ENCODE measurements at places on chromosomes 3 and 15. TPM values are rescaled to one million over a fixed set of nuclear protein-coding genes. Genes with fewer than 3 reads are reported as not detected.

DNA sequence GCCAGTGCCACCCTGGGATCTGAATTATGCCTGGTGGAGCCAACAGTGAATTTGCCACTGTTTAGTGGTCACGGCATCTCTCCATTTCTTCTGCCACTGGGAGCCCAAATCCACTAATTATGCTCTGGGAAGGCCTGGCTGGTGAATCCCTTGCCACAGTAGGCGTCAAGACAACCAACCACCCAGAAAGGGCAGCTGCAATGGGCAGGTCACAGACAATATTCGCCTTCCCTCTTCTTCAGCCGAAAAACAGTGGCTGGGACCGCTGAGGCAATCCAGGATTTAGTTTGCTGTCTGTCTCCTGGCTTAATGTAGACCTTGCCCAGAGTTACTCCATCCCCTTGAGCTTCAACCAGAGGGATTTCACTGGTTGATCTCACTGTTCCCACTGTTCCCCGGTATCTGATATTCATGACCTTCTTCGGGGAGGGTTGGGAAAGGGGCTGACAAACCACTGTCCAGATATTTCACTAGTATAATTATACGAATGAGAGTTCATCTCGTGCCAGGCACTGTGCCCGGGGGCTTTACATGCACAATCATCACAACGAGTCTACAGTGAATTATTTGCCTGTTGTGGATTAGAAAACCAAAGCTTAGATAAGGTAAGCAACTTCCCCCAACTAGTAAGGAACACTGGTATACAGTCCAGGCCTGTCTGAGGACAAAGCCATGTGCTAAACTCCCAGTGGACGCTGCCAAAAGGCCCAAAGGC is 49.9 kb upstream of the RAB6B start:
- DNase-seq = no peak

DNA sequence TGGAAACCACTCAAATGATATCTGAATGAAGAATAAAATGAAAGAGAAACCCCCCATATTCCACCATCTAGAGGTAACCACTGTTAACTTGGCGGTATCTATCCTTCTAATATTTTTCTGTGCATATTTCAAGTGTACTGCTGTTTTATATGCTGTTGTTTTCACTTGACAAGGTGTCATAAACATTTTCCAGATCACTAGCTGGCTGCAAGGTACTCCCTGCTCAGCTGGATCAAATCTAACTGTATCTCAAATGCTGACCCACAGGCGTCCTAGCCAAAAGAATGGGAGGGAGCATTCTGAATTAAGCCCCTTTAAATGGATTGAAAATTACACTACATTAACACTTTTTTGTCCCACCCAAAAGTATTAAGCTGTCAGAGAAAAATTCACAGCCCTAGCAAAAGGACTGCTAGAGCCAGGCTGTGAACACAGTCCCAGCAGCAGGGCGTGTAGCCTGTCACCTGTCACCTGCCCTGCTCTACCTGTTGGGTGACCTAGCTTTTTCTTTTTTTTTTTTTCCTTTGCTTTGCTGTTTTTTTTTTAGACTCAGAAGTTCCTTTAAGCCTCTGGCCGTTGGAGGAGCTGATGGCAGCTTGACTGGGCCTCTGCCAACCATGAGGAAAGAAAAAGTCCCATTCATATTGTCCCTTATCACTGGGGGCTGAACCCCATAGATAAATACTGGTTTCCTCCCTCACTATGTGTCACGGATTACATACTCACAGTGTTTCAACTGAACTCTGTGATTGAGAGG is 93.7 kb upstream of the TSC22D2 start:
- no peak for DNase-seq

GRCh38 chr15:85504749-85505676 is 124.6 kb downstream of the AKAP13 start:
- peak; percentile 5 for DNase-seq

- DNase-seq = peak; percentile 28
Observed at GRCh38 chr3:65548848-65549625, 489.7 kb downstream of the MAGI1 start.

- no peak for DNase-seq
Observed at GRCh38 chr15:47513471-47513870, 203.8 kb upstream of the SEMA6D start.

DNA sequence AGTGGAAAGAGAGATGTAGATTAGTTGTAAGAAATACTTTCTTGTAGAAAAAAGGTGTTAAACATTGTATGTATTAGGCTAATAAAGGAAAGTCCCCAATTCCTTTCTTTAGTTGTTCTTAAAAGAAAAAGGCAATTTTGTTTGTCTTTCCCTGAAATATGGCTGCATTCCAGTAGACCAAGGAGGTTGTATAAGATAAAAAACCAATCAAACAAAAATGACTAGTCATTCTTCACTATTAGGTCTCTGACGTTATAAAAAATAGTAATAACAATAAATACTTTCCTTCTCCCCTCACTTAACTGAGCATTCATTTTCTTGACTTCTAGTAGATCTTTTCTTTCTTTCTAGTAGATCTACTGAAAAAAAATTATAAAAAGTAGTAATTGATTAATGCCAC is 8.6 kb upstream of the PPM1L start:
- DNase-seq = no peak

- no peak for DNase-seq
Observed at GRCh38 chr15:101028321-101028720, 109.2 kb downstream of the LRRK1 start.

- no peak for DNase-seq
Observed at GRCh38 chr3:101675709-101676215, 1.2 kb downstream of the ZBTB11 start.

- DNase-seq = no peak
Observed at GRCh38 chr3:162390891-162391290, 894.3 kb downstream of the OTOL1 start.

GRCh38 chr3:60585918-60586317 is 665.3 kb downstream of the FHIT start:
- no peak for DNase-seq

DNA sequence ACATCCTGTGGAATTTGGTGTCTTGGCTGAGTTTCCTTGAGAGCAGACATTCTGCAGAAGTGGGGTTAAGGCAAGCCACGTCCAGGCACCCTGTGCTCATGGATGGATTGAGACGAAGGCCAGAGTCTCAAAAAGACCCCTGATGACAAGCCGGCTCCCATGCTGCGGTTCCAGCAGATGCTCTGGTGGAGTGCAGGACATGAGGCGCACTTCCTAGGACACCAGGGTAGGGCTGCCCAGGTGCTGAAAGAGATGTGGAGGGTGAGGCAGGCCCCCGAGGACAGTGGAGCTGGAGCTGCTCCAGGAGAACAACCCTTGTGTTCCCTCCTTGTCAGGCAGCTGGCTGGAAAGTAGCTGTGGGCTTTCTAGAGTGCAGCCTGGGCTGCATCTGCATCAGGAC is 81.0 kb downstream of the ASB7 start:
- no peak for DNase-seq

- no peak for DNase-seq
Observed at GRCh38 chr3:186060222-186060621, 48.7 kb downstream of the ETV5 start.

GRCh38 chr3:17686613-17687012 is 55.8 kb downstream of the TBC1D5 start:
- DNase-seq = no peak

- no peak for DNase-seq
Observed at GRCh38 chr3:175911937-175912336, 1052.8 kb downstream of the NAALADL2 start.

GRCh38 chr15:95973566-95974256 is 356.8 kb upstream of the NR2F2 start:
- no peak for DNase-seq

DNA sequence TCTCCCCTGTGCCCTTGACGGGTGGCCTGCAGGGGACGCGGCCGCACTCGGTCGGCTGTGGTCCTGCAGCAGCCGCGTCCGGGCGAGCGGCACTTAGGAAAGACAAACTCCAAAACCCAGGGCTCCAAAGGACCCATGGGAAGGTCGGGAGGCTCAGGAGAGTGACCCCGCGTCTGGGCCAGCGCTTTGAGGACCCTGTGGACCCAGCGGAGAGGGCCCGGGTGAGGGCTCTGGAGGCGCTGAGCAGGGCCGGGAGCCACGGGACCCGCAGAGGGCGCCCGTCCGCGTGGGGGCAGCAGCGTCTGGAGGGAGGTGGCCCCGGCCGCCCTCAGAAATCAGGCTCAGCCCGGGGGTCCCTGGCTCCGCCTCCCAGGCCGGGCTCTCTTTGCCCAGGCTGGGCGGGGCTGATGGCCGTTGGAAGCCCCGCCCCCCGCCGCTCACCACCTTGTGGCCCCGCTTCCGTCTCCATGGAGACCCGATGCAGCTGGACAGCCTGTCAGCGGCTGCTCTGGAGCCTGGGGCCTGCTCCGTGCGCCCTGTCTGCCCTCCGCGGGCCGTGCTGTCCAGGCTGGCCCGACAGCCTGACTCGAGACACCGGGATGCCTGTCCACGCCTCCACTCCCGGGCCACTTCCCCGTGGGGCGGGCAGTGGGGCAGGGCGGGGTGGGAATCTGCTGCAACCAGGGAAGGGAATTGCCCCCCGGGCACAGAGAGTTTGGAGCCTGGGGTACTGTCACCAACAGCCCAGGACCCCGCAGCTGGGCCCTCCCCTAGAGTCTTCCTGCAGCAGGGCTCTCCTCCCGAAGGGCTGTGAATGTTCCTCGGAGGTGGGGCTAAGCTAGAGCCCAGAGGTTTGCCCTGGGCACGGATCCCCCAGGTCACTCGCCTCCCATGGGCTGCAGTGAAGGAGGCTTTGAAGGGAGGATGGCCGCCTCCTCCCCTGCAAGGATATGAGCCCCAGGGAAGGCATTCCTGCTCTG is 34.8 kb upstream of the RPL32 start:
- DNase-seq = no peak

DNA sequence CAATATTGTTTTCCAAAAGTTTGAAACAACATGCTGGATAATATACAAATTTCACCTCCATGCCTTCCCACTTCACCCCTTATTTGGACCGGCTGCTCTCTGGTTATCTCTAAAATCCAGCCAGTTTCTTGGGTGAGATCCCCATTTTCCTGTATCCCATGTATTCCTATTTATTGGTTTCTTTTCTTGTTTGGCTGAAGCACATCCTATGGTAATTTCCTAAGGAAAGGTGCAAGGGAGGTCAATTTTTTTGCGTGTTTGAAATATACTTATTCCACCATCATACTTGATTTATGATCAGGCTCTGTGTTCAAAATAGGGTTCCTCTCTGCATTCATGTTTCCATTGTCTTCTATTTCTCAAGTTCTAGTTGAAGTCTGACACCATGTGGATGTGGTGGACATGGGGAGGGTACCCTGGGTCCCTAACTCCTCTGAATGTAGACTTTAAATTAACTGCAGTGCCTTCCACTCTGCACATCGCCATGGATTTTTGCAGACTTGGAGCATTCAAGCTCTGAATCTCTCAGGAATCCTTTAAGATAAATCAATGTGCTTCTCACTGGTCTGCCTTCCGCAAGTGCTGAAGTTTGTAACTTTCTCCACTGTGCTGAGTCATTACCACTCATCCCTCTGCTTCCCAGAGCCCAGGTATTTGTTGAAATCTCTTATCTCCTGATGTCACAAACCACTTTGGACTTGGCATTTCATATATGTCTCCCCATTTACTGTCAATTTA is 52.1 kb upstream of the TLE3 start:
- no peak for DNase-seq

DNA sequence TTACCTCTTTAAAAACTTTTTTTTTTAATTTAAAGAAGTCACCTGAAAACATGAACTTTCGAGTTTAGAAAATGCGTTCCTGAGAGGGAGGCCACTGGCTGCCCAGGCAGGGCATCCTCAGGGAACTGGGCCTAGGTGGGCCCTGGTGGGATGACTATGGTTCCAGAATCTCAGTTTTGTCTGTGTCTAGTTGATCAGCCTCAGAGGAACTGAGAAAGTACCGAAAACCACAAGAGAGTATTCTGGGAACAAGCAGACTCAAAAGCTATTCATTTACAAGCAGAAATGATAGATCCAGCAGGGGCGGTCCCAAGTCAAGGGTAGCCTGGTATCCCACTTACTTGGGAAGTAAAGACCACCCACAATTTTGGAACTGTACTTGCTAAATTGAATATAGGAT is 10.5 kb downstream of the WWTR1 start:
- no peak for DNase-seq

GRCh38 chr3:139261754-139262586 is 81.8 kb upstream of the MRPS22 start:
- no peak for DNase-seq

GRCh38 chr3:126268866-126269265 is 88.3 kb downstream of the KLF15 start:
- DNase-seq = no peak

- no peak for DNase-seq
Observed at GRCh38 chr15:62465173-62465572, 300.1 kb upstream of the C2CD4B start.

DNA sequence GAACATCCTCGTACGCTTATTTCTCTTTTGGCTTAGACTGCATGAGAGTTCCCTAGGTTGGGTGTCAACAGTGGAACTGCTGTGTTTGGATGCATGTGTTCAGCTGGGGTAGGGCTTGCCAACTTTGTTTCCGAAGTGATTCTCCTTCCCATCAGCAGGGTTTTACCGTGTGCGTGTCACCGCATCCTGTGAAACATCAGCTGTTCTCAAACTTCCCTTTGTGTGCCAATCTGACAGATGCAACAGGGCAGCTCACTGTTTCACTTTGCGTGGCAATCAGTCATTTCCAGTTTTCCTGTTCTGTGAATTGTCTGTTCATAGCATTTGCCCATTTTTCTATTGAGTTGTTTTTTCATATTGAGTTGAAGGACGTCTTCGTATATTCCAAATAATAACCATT is 218.8 kb downstream of the VPS13C start:
- no peak for DNase-seq

GRCh38 chr3:123094516-123095313 is 27.9 kb downstream of the PDIA5 start:
- DNase-seq = no peak

- no peak for DNase-seq
Observed at GRCh38 chr3:157033001-157033400, 126.9 kb downstream of the CCNL1 start.

DNA sequence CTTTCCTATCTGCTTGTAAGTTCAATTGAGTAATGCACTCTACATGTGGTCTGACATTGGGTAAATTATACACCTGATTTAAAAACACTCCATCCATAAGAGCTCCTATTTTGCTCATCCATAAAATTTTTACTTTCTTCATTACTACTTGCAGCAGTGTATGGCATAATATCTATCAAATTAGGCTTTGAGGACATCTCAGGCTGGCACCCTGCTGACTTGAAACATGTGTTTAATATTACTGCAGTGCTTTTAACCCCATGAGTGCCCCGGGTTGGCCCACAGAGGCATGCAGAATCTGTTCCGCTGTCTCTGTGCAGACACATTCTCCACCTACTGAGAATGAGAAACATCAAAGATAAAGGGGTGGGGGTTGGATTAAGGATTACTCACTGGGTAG is 249.9 kb upstream of the DNAJC19 start:
- DNase-seq = no peak

Gene PML
- 13.1 TPM for total RNA-seq

Gene SLC12A8
- 3.1 TPM for total RNA-seq

Gene GXYLT2
- 7.4 TPM for total RNA-seq

Gene CYP19A1
- 1.00 TPM for total RNA-seq

Gene SLC28A2
- not detected for total RNA-seq

Gene AGBL1
- 0.91 TPM for total RNA-seq

Gene IQGAP1
- 59.6 TPM for total RNA-seq

Gene LCTL
- not detected for total RNA-seq

Gene LMAN1L
- total RNA-seq = 0.09 TPM

Gene GOLGA6L4
- total RNA-seq = 3.6 TPM

Gene FGF7
- 0.45 TPM for total RNA-seq

Gene BSN
- 13.7 TPM for total RNA-seq

Gene OR5K2
- not detected for total RNA-seq
